Activated naive CD4-positive, alpha-beta T cell (primary cell): ENCODE measurements at places on chromosomes 2 and 18.

DNA sequence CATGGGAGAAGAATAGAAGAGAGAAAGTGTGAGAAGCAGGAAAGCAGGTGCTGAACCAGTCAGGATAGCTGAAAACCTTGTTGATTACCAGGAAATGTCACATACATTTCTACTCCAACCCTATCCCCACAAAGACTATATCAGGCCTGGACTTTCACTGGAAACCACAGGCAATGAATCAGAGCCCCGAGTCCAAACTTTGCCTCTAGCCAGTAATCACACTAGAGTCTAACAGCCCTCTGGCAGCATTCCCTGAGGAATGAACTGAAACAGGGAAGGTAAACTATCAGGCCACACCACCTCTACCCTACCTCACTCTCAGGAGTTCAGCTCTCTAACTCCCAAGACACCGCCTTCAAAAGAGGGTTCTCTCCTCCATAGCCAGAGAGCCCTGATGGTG, 18.7 kb upstream of the IHH start:
- DNase-seq = no peak

GRCh38 chr18:76850112-76850511, 27.8 kb downstream of the ZNF236 start:
- no peak for DNase-seq

GRCh38 chr18:51867767-51868166, 472.2 kb upstream of the DCC start:
- DNase-seq = no peak

- no peak for DNase-seq
Observed at GRCh38 chr18:45071956-45072355, 391.3 kb downstream of the SETBP1 start.

DNA sequence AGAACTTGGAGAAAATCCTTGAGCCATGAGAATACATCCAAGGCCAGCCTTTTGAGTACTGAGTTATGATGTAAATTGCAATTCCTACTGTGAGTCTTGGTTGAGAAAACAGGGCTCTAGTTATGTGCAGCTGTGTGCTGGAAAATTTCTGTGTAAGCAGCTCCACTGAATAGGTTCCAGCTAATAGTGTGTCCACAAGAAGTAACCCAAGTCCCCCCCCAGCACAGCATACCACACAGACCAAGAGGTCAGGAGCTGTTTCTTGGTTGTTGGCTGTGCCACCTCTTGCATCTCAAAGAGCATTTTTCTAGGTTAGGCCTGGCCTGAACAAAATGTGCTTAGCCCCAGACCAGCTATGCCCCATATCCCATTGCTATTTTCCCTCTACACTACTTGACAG, 36.8 kb upstream of the APCDD1 start:
- no peak for DNase-seq

DNA sequence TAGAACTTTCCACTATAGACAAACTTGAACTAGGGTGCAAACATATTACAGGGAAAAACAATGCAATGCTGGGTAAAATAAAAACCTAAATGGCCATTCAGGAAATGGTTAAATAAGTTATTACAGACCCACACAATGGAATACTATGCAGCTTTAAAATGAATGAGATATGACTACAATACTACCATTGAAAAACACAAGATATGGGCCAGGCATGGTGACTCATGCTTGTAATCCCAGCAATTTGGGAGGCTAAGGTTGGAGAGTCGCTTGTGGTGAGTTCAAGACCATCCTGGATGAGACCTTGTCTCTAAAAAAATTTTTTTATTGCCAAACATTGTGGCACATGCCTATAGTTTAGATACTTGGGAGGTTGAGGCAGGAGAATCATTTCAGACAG, 6.8 kb downstream of the PECR start:
- no peak for DNase-seq

- DNase-seq = no peak
Observed at GRCh38 chr2:208466151-208466919, 59.7 kb downstream of the PTH2R start.

DNA sequence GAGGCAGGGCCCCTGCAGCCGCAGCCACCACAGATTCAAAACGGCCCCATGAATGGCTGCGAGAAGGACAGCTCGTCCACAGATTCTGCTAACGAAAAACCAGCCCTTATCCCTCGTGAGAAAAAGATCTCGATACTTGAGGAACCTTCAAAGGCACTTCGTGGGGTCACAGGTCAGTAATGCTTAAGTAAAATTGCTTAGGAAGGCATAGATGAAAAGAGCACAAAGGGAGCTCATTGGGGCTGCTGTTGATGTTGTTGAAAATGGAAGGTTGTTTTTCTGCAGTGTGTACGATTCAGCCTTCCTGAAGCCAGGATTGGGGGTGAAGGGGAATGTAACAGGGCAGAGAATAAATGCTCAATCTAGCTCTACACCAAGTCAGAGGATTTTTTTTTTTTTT, 90.5 kb downstream of the KCTD18 start:
- DNase-seq = no peak

DNA sequence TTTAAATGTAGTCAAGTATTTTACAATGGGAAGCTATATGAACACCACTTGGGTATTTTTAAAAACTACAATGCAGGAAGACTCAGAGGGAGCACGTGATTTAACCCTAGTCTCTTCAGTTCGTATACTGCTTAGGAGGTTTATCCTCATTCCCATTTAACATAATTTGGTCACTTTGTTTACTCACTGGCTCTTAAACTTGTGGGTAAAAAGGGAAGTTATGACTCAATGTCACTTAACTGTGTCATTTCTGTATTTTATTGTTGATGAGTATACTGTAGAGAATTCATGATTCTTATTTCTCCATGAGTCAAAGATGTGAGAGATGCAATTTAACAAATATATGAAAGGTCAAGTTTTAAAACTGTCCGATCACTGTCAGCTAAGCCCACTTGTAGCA, 48.2 kb downstream of the SLC66A3 start:
- no peak for DNase-seq

DNA sequence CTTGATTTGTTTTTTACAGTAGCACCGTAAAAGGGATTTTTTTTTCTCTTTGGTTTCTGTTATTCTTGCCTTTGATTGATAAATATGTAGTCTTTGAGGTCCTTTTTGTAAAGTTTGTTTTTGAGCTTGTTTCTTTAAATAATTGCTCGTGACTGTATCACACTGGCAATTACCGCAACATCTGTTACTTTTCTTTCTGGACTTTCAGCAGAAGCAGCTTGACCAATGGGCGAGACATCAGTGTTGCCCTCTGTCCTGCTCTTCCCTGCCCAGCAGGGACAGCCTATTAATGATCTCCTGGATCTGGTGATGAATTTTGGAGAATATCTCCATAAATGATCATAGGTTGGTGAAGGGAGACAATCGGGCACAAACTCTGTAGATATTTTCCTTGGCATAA, 74.9 kb downstream of the TDRD15 start:
- no peak for DNase-seq

DNA sequence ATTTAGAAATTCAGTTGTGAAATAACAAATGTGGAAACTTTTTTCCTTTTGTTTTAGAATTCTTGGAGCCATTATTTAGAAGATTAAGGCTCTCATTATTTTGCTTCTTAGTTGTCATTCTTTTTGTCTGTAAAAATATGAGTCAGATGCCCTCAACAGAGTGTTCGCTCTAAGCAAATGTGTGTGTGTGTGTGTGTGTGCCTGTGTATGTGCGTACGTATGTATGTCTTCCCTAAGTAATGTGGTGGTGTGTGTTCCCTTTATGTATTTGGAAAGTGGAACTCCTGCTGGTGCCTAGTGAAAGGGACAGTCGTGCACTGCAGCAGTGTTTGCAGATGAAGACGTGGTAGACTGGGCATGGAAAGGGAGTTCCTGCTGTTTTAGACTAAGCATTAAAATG, 27.5 kb downstream of the ZNF407 start:
- no peak for DNase-seq

GRCh38 chr2:239167011-239167673, 233.7 kb downstream of the HDAC4 start:
- no peak for DNase-seq

DNA sequence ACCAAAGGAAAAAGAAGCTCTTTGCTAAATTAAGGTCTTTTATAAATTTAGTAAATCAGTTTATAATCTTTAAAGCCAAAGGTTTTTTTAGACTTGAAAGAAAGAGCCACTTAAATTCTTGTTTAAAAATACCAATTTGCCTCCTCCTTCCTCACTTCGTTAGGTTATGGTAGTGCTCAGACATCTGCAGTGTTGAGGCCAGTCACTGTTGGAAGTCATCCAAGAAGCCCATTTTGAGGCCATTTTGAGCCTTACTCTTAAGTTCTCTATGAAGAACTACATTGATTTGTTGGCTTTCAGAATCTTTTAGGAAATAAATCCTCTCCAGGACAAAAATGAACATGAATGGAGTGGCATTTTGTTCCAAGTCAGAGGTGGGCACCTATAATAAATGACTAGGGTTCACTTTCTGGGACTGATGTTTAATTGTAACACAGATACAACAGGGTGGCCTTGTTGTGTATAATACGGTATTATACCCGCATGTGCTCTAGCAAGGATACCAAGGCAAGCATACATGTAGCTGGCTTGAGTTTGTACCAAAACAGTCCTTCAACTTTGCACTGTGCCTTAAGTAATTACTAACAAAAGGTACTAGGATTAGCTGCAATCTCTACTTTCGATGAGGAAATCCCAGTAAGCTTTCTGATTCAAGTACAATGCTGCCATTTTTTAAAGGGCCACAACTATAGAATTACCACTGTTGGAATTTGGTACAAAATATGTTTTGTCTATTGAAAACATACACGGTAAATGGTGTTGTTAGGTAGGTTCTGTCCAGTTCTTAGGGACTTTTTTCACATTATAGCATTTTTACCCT, 22.8 kb downstream of the SLC66A3 start:
- DNase-seq = no peak

- no peak for DNase-seq
Observed at GRCh38 chr2:16330982-16331381, 334.7 kb downstream of the CYRIA start.

GRCh38 chr18:77949355-77949973, 699.8 kb downstream of the GALR1 start:
- no peak for DNase-seq

GRCh38 chr18:76487070-76487469, 8.0 kb downstream of the ZNF516 start:
- no peak for DNase-seq

- DNase-seq = no peak
Observed at GRCh38 chr2:71710367-71711132, 257.2 kb downstream of the DYSF start.

- DNase-seq = no peak
Observed at GRCh38 chr2:37573451-37574388, 97.7 kb downstream of the CDC42EP3 start.

DNA sequence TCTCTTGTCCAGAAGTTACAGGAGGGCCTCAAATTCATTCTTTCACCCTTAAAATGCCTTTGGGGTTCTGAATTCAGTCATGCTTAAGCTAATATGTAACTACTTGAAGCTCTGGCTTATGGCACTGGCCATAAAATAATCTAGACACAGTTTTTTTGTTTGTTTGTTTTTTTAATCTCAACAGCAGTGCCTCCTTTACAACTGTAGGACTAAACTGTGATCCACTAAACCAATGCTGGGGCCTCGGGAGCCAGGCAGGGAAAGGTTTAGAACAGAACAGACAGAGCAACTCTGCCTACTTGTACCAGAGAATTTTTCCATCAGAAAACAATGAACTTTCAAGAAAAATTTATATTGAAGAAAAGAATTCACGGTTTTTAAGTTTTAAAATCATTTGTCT, 1.7 kb downstream of the STAM2 start:
- no peak for DNase-seq

DNA sequence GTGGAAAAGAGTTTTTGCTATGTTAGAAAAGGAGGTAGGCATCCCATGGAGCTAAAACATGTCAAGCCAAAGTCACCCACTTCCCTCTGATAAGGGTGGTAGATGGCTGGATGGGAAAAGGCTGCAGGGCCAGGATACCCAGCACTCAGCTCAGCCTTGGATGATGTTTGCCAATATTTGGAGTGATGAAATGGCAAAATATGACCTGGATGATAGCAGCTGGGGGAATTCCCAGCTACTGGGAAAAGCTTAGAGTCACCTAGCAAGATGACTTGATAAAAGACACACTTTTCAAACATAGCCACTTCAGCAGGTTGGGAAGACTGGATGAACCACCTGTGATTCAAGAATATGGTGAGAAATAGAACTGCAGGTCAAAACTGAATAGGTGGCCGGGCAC, 10.1 kb downstream of the RFX8 start:
- no peak for DNase-seq

GRCh38 chr18:5158172-5158571, 38.9 kb downstream of the AKAIN1 start:
- no peak for DNase-seq

DNA sequence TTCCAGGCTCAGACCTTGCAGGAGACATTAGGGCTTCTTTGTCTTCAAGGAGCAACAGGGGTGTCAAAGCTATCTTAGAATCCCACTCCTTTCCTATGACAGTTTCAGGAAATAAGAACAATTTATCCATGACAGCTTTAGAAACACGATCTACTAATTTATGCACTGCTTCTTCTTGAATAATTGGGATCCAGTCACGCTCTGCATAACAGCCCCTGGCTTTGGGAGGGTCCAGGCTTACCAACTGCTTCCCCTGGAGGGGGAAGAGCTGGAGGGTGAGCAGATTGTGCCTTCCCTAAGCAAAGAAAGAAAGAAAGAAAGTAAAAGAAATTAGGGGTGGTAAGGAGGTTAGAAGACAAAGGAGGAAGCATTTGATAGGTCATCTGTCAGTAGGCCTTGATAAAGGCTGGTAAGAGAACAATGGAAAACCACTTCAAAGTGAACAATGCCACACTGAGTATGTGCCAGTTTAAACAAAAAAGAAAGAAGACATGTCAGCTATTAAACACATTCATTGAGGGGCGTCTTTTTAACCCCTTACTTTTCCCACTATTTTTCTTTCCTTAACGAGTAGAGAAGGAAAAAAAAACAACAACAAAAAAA, 327.6 kb downstream of the DCC start:
- no peak for DNase-seq
